Fibroblast of villous mesenchyme (primary cell): ENCODE measurements at places on chromosomes 2 and 18. TPM values are rescaled to one million over a fixed set of nuclear protein-coding genes. Genes with fewer than 3 reads are reported as not detected.

DNA sequence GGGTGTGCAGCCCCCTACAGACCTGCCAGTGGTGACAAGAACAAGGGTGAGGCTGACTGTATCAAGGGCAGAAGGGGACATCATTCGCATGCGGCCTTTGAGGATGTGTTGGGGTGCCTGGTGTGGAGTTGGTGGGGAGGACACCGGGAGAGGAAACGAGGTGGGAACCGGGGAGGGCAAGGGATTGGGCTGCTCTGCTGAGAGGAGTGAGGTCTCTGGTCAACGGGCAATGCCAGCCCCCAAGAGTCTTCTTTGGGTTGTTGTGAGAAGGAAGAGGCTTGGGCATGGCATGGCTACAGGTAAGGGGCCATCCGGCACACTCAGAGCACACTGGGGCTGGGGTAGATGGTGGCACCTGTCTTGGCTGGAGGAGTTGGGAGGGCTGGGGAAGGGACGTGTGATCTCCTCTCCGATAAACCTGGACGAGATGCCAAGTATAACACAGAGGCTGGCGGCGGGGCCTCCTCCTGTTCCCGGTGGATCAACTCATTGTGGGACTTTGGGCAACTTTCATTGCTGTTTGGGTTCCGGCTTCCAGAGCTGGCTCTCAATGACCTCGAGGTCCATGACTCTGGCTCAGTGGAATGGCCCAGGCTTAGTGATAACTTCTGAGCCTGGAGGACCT lies 37.0 kb downstream of the KCNF1 start:
- DNase-seq, result no peak

GRCh38 chr2:236131073-236131692 lies 37.0 kb downstream of the GBX2 start:
- DNase-seq, result no peak

DNA sequence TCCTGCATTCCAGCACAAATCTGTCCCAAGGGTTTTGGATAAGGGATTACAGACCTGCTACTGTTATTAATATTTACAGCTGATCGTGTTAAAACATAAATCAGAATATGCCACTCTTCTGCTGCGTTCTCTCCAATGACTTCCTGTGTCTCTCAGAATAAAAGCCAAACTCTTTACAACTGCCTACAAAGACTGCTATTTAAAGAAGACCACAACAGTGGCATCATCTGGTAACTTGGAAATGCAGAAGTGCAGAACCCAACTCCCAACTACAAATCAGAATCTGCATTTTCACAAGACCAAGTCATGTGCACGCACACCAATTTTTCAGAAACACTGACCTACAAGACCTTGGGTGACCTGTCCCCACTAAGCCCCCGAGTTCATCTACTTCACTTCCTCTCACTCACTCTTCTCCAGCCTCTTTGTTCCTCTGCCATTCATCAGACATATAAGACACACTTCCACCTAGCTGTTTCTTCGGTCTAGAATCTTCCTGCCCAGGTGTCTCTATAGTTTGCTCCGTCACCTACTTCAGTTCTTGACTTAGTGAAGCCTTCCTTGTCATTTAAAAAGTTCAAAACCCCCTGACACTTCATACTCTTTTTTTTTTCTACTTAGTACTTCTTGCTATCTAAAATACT lies 36.0 kb downstream of the CHN1 start:
- DNase-seq, result no peak

DNA sequence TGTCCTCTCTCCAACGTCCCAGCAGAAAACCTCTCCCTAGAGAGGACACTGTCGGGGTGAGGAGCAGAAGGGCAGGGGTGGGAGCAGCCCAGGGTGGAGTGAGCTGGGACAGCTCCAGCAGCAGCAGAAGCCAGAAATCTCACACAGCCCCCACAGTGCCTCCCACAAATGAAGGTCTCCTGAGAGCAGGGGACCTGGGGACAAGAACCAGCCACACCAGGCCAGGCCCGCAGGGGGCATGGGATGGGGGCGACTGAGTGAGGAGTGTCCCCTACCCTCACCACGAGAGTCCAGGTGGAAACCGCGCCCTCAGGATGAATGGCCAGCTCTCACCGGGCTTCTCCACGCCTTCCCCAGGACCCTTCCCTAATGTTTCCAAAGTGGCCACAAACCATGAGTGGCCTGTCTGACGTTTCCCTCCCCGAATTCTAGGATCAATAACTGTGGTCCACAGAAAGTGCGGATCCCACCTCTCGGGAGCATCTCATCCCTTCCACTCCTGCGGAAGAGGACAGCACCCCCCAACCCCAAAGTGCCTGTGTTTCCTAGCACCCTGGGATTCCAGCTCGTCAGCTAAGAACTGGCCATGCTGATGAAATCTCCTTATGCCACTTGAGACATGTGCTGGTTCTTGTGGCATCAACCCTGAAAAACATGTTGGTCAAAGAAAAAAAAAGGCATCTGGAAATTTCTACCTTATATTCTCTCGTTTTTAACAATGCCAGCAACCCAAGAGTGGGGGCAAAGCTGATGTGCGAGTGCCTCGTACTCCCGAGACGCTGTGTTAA lies 121.1 kb downstream of the HDAC4 start:
- DNase-seq, result no peak

- no peak for DNase-seq
Measured at GRCh38 chr2:21281791-21282514, 158.2 kb downstream of the TDRD15 start.

- DNase-seq, result no peak
Measured at GRCh38 chr2:172462849-172463381, 35.5 kb downstream of the ITGA6 start.

- no peak for DNase-seq
Measured at GRCh38 chr18:51711298-51711889, 513.9 kb upstream of the MEX3C start.

- DNase-seq, result peak; percentile 19
Measured at GRCh38 chr2:167404627-167405284, 516.5 kb downstream of the XIRP2 start.

- DNase-seq, result no peak
Measured at GRCh38 chr2:60370814-60371213, 182.6 kb downstream of the BCL11A start.

- DNase-seq, result no peak
Measured at GRCh38 chr2:200449149-200449548, 60.7 kb downstream of the KCTD18 start.

- no peak for DNase-seq
Measured at GRCh38 chr2:127564429-127565260, 29.2 kb downstream of the MYO7B start.

DNA sequence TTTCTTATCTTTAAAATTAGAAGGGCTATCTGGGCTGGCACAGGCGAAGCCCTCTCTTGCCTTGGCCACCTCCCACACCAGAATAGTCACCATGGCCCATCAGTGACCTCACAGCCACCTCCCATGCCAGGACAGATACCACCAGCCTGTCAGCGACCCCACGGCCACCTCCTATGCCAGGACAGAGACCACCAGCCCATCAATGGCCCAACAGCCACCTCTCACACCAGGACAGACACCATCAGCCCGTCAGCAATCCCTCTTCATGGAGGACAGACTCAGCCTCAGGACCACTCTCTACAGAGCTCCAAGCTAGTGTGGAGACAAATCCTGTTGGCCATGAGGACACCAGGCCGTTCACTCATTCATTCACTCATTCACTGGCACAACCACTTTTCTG lies 74.6 kb downstream of the ASB1 start:
- DNase-seq, result no peak

- no peak for DNase-seq
Measured at GRCh38 chr2:203761121-203761520, 54.7 kb downstream of the CD28 start.

DNA sequence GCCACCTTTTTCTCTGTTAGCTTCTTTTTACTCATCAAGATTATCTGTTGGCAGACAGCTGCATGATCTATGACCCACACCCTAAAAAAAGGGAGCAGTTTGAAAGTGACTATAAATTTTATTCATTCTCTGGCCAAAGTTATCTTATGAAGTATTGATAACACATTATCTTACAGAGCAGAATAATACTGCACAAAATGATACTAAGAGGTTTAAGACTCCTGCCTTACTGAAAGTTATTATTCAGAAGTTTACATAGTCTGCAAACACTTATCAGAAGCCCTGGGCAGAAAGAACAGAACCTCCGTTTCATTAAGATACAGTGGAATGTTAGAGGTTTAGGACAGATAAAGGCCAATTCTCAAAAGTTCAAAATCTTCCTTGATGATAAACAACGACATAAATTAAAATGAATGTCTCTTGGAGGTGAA lies 78.2 kb downstream of the ZEB2 start:
- no peak for DNase-seq

DNA sequence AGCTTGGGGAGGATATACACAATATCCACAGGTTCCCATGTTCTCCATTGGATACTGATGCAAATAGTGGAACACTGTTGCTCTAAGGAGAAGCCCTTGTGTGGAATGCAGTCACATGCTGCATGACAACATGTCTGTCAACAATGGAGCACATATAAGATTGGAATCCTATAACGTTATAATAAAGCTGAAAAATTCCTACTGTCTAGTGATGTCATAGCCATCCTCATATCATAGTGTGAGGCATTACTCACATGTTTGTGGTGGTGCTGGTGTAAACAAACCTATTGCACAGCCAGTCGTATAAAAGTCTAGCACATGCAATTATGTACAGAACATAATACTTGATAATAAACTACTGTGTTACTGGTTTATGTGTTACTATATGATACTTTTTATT lies 394.7 kb downstream of the FBXO15 start:
- DNase-seq, result peak; percentile 61

GRCh38 chr2:79638410-79638809 lies 125.6 kb downstream of the CTNNA2 start:
- DNase-seq, result no peak

DNA sequence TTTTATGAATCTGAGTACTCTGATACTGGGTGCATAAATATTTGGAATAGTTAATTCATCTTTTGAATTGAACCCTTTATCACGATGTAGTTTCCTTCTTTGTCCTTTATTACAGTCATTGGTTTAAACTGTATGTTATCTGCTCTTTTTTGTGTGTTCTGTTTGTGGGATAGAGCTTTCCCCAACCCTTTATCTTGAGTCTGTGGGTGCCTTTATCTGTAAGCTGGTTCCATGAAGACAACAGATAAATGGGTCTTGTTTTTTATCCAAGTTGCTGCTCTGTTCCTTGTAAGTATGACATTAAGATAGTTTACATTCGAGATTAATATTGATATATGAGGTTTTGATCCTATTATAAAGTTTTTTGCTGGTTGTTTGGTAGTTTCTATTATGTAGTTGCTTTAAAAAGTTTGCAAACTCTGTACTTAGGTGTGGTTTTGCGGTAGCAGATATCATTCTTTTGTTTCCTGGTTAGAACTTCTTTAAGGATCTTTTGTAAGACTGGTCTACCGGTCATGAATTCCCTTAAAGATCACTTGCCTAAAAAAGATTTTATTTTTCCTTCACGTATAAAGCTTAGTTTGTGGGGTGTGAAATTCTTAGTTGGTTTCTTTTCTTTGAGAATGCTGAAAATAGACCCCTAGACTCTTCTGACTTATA lies 1451.3 kb upstream of the SLC39A10 start:
- DNase-seq, result no peak

The LRRTM1 gene
- not detected in 2 replicates for total RNA-seq

The HDLBP gene
- total RNA-seq, result 1,089 and 1,343 TPM in 2 replicates

The ORMDL1 gene
- total RNA-seq, result 32.9 and 57.4 TPM in 2 replicates

The CCDC74B gene
- 4.2 and 4.3 TPM in 2 replicates for total RNA-seq

The SNORC gene
- total RNA-seq, result 0.86 and 0.97 TPM in 2 replicates

The PLEKHH2 gene
- 3.9 and 7.3 TPM in 2 replicates for total RNA-seq

The SCN1A gene
- under 0.01 TPM in 1 of 2 replicates, not detected in the other for total RNA-seq

The AQP4 gene
- not detected in 2 replicates for total RNA-seq

The HAUS1 gene
- 37.1 and 51.2 TPM in 2 replicates for total RNA-seq

The MAPK4 gene
- under 0.01 TPM in 1 of 2 replicates, not detected in the other for total RNA-seq

The FSHR gene
- total RNA-seq, result not detected in 2 replicates

The ASPRV1 gene
- under 0.01 and 0.43 TPM in 2 replicates for total RNA-seq

The GNLY gene
- not detected in 2 replicates for total RNA-seq

The M1AP gene
- total RNA-seq, result not detected in 2 replicates
